ENCODE measurements at places on chromosomes 7 and 10.

DNA sequence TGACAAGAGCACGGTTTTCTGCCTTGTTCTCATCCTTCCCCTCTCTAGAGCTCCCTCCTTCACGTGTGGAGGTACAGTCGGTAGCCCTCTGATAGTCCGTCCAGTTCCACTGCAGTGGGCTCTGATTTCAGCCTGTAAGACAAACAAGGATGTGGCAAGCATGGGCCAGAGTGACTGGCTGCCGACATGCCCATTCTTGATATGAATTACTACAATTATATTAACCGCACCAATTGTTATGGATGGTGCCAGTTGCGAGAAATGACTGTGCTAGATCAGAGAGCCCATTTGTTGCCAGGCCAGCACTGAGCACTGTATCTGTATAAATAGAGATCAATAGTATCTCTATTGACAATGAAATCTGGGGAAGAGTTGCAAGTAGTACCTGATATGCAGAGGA lies 146.6 kb downstream of the CHN2 start:
- no peak for DNase-seq

- no peak for DNase-seq
Observed at GRCh38 chr7:45892407-45893035, 4.2 kb downstream of the IGFBP1 start.

GRCh38 chr7:116193329-116194087 lies 16.8 kb upstream of the TES start:
- no peak for DNase-seq

GRCh38 chr10:28470873-28471651 lies 61.9 kb upstream of the WAC start:
- no peak for DNase-seq

- DNase-seq: no peak
Observed at GRCh38 chr7:8481752-8482446, 48.5 kb downstream of the NXPH1 start.

GRCh38 chr10:104435822-104436221 lies 82.2 kb downstream of the CFAP58 start:
- no peak for DNase-seq

DNA sequence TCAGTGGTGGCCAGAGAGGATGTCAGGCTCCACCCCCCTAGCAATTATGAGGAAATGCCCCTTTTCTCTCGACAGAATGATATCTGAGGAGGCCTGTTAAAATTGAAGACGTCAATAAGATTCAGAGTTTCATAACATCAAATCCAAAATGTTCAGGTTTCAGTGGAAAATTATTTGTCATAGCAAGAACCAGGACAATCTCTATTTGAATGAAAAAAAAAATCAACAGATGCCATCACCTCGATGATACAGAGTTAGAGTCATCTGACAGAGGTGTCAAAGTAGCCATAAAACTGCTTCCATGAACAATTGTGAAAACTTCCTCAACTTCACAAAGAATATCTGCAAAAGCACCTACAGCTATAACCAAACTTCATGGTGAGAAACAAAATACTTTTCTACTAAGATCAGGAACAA lies 7.7 kb downstream of the TMEM273 start:
- no peak for DNase-seq

- DNase-seq: no peak
Observed at GRCh38 chr10:122050811-122051210, 61.8 kb downstream of the TACC2 start.

GRCh38 chr7:87354749-87355148 lies 9.3 kb downstream of the CROT start:
- DNase-seq: no peak

DNA sequence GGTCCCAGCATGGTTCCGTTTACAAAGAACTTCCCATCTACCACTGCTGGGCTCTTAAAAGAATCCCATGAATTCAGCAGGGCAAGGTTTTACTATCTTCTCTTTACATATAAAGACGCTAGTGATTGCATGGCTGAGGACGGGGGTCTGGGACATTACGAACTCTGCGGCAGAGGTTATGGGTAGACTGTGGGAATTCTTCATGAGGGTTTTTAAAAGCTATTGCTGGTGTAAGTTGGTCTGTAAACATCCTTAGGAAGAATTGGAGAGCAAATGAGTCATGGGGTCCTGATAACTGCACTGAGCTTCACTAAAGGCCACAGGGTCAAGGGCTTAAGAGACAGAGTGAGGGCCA lies 53.1 kb upstream of the TMEM72 start:
- no peak for DNase-seq

DNA sequence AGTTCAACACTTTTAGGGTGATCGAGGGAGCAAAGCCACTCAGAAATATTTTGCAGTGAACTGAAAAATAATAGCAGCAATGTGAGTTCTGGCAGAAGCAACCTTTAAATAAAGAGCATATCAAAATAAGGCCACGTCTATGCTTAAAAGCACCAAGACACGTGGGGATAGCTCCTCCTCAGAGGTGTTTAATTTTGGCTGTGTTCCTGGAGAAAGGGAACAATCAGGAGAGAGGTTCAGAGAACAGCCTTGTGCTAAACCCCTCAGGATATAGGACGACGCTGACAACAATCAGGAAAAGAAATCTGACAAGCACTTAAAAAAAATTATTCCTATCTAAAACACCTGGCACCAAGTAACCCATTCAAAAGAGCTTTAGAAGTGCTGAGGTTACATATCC lies 471.9 kb upstream of the CELF2 start:
- no peak for DNase-seq

DNA sequence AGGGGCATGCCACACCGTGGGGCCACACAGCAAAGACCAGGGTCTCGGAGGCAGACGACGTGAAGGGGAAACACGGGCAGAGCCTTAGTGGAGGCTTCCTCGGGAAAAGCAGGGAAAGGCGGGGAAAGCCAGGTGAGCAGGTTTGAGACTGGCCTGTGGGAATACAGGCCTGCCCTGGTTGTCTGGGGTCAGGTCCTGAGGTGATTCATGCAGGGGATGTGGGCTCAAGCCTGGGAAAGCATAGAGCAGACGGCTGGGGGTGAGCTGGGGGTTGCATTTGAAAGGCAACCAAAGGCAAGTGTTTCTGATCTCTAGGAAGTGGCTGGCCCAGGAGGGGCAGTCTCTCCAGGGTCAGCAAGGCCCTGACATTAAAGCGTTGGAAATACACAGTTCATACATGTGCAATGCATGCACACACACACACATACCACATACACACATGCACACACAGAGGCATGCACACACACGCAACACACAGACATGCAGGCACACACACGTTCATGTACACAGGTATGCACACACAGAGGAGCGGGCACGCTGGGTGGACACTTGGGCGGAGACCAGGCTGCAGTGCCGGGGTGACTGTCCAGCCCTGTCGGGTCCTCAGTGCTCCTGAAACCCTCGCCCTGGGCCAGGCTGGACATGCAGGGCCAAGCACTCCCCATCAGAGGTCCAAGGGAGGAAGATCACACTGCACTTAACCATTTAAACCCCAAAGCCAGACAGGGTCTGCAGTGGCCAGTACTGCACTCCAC lies 51.8 kb downstream of the DPYSL4 start:
- no peak for DNase-seq

- DNase-seq: no peak
Observed at GRCh38 chr7:159032753-159033472, 111.8 kb downstream of the VIPR2 start.

DNA sequence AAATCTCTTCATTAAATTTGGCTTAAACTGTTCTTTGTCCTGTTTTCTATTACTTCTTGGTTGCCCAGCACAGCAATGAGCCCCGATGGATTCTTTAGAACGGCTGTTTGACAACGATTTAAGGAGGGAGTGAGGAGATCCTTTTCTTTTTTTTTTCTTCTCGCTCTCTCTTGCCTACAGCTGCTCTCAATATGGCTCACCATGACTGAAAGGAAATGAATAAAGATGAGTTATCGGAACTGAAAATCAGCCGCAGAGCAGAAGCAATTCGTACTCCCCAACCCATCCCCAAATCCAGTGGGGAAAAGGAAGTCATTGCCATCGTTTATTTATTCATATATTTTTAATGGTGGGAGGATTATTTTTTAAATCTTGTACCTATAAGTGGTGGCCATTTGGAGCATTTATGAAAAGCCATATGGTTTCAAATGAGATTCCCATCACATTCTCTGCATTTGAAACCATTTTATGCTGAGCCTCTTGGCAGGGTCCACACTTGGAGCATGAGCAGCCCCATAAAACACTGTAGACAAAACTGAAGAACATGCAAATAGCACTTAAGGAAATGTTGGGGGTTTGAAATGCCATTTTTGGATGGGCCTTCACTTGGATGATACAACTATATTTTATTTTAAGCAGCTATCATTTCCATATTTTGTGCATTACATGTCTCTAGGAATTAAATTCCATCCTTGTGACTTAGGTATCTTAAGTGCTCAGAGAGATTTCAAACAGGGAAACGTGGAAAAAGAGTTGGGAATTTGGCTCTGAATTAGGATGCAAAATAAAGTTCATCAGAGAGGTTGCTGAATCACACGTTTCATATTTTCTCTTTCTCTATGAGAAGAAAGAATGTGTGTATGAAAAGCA lies 107.7 kb upstream of the FZD1 start:
- no peak for DNase-seq

DNA sequence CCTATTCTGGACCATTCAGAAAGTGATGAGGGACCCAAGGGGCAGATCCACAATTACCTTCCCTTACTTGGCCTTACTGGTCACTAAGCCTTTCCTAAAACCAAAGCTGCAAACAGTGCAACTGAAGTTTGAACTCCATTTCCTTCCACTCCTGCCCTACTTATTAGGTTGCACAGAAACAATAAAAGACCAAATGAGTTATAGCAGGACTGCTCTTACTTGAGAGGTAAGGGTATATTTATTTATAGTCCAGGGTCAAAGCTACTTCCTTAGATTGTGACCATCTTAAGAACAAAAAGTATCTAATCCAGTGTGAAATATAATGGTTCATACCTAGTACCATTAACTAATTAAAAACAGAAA lies 27.0 kb downstream of the CDK6 start:
- no peak for DNase-seq
